Suppressor macrophage treated with lipopolysaccharide for 4 hours (primary cell): ENCODE measurements at places on chromosomes 4 and X.

- no peak for DNase-seq
Observed at GRCh38 chr4:1490011-1490653, 83.9 kb upstream of the NKX1-1 start.

DNA sequence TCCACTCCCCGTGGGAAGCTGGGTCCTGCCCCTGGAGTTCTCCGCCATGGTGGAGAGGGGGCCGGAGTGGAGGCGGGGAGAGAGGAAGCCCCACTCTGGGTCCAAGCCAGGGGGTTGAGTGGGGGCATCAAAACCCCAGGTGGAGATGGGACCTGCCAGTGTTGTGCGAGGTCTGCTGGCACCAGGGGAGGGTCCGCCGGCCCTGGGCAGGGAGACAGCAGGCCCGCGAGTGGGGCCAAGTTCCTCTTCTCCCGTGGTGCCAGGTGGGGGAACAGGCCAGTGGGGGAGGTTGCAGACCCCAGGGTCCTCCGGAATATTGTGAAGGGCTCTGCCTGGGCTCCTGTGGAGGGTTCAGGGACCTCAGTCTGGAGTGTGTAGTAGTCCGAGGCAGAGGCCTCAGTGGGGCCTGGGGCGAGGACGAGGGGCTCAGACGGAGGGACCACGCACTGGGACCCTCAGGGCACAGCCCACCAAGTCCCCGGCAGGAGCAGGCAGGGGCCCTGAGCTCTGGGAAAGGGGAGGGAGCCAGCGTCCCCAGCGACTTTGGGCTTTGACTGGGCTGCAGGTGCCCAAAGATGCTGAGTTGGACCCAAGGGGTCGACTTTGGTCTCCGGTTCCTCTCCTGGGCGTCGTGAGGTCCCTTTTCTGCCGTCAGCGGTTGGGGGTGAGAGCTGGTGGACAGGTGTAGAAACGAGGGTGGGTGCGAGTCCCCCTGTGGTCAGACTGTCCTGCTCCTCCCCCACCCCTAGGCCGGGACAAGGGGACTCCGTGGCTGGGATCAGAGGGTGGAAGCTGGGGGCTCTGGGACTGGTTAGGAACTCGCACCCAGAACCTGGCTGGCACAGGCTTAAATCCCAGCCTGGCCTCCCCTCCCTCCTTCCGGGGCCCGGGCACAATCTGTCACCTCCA, 43.8 kb upstream of the NKX1-1 start:
- DNase-seq, result no peak

GRCh38 chr4:40956721-40957255, 207.0 kb downstream of the NSUN7 start:
- no peak for DNase-seq

DNA sequence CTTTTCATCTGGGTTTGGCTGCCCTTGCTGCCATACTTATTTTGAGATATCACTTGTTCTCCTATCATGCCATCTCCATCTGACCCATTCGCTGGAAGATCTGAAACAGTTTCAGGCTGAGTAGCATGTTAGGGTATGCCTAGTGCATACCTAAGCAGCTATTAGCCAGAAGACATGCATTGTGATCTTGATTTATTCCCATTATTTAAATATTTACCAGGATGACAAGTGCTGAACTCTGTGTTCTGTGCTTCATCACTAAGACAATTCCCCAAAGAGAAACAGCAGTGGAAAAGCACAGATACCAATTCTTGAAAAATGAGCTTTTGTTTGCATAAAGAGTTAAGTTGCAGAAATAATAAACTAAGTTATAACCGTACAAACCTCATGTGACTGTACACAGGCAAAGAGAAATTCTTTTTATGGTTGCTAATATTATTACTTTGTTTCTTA, 271.0 kb upstream of the ARSJ start:
- DNase-seq, result no peak

GRCh38 chr4:3322059-3322550, 29.3 kb downstream of the RGS12 start:
- no peak for DNase-seq

- peak; percentile 8 for DNase-seq
Observed at GRCh38 chrX:77446908-77447652, at the start of gene FGF16. TSS of gene FGF16 (plus strand) at chrX:77447389. CDS start at chrX:77447675, 286 bp downstream.

DNA sequence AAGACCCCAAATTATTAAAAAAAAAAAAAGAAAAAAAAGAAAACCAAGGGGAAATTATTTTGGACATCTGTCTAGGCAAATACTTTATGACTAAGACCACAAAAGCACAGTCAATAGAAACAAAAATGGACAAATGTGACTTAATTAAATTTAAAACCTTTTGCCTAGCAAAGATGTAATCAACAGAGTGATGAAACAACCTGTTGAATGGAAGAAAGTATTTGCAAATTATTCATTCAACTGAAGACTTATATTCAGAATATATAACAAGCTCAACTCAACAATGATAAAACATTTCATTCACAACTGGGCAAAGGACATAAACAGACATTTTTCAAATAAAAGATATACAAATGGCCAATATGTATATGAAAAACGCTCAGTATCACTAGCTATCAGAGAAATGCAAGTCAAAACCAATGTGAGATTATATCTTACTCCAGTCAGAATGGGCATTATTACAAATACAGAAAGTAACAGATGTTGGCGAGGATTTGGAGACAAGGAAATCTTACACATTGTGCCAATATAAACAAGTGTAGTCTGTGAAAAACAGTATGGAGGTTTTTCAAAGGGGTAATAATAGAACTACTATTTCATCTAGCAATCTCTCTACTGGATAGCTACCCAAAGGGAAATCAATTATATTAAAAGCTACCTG, 67.1 kb downstream of the FAAH2 start:
- DNase-seq, result no peak

GRCh38 chr4:117796677-117797076, 237.6 kb upstream of the NDST3 start:
- DNase-seq, result no peak

GRCh38 chrX:113906168-113906567, 677.7 kb upstream of the HTR2C start:
- DNase-seq, result no peak

GRCh38 chr4:185398618-185399017, 2.0 kb downstream of the ANKRD37 start:
- peak; percentile 54 for DNase-seq

DNA sequence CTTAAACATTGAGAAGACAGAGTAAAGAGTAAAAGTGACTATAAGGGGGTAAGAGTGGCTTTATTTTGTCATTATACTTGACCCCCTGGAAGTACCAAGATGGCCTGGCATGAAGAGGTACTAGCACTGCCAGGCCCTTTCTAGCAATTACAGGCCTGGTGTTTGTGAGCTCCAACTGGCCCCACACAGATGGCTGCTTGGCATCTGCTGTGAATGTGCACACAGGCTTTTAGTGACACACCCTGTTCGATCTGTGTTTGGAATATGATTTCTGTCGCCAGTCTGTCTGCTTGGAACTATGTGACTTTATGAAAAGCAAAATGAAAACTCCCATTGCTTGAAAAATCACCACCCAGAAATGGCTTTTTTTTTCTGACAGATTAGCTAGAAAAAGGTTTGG, 123.3 kb downstream of the CLCN4 start:
- DNase-seq, result no peak

DNA sequence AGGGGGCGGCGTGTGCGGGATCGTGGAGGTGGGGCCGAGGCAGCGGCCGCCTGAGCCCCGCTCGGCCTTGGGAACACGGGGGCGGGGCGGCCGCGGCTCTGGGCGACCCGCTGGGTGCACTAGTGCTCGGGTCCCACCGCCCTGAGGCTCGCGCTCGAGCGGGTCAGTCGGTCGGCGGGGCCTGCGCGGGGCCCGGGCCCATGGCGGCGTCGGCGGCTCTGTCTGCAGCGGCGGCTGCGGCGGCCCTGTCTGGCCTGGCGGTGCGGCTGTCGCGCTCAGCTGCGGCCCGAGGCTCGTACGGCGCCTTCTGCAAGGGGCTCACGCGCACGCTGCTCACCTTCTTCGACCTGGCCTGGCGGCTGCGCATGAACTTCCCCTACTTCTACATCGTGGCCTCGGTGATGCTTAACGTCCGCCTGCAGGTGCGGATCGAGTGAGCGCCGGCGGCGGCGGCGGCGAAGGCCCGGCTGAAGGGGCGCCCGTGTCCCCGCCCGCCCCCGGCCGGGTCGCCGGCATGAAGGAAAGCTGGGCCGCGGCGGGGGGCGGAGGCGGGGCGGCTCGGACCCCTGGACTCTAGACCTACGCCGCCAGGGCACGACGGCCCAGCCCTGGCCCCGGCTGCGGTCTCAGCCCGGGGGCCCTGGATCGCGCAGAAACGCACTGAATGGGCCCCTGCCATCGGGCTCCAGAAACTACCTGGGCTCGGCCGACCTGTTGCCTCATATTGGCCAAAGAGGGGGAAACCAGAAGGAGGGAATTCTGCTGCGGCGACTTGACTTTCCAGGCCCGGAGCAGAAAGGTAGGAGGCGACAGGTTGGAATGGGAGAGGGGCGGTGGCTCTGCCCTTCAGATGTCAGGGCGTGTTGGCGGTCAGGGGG, at the start of gene SMIM10L2A:
SMIM10L2A (plus strand) TSS at position 13 of the 878 bp plus-strand sequence; CDS start at position 201, 188 bp downstream.
- DNase-seq, result no peak
